ENCODE measurements at places on chromosomes 16 and 17.

GRCh38 chr16:29975811-29976511, 2.3 kb downstream of the TAOK2 start:
- no peak for DNase-seq

- DNase-seq: no peak
Measured at GRCh38 chr16:79132701-79133100, 467.8 kb downstream of the MAF start.

GRCh38 chr17:20223808-20224328, 214.7 kb downstream of the SPECC1 start:
- DNase-seq: no peak

DNA sequence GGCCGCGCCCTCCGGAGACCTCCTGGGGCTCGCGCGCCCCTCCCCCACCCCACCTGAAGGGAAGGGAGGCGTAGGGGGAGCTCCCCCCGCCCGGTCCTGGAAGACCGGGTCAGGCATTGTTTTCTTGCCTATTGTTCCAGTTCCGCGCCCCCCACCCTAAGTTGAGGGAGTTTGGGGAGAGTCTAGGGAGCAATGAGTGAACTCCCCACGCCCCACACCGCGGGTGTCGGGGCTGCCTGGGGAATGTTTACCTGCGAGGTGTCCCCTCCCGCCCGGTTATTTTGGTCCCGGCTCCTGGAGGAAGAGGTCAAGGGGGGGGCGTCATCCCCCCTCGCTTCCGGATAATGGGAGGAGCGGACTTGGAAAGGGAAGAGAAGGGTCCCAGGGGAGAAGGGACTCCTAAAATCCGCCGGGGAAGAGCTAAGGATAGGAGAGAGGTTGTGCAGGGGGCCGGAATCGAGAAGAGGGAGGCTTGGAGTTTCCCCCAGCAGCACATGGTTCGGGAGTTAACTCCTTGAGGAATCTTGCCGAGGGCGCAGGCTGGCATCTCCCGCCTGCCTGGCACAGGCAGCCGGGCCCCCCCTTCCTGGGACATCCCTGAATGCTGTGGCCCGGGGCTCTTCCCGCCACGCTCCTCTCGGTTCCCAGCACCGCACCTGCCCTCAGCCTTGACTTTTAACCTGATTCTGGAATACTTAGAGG, 881 bp downstream of the MLLT6 start:
- DNase-seq: peak; percentile 21

DNA sequence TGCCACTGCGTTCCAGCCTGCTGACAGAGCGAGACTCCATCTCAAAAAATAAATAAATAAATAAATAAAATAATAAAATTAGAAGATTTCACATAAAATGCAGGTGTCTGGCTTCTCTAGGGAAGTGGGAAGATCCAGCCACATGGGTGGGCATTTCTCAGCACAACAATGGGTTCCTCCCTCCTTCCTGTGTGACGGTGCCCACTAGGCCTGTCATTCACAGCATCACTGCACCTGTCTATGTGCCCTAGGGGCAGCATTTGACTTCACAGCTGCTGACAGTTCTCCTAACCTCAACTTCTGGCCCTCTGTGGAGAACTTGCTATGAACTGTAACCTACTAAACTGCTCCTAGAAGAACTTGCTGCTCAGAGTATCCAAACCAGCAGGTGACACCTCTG, 3.0 kb downstream of the ABHD15 start:
- no peak for DNase-seq

DNA sequence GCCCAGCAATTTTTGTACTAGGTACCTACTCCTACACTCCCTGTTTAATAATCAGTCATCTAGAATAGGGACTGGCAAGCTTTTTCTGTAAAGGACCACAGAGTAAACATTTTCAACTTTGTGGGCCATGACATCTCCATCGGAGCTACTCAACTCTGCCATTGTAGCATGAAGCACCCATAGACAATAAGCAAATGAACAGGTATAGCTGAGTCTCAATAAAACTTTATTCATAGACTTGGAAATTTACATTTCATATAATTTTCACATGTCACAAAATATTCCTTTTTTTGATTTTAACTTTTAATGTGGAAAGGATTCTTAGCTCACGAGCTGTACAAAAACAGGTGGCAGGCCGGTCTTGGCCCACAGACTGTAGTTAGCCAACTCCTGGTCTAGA, 345.8 kb downstream of the SOX9 start:
- no peak for DNase-seq

- DNase-seq: no peak
Measured at GRCh38 chr17:43846963-43847371, at the start of gene CD300LG. Gene CD300LG (plus strand): TSS chr17:43847176. CDS start chr17:43847217, 41 bp downstream.

- no peak for DNase-seq
Measured at GRCh38 chr16:48231727-48232492, 12.2 kb upstream of the LONP2 start.

Measured in CD4-positive, alpha-beta T cell treated with Interleukin-12 subunit alpha and Interleukin-12 subunit beta, for 1 hour (primary cell).